Activated CD4-positive, alpha-beta T cell treated with anti-CD3 and anti-CD28 coated beads, Interleukin-2, Interleukin-4, amounts not matched to agents 100 ng/mL and 50 ng/mL, durations not matched to agents 16 hours and 8 hours (primary cell): ENCODE measurements at places on chromosomes 2 and 18.
A peak's percentile ranks its signal among the peaks of the same experiment; 100 is the strongest.

- DNase-seq = no peak
Observed at GRCh38 chr2:24839729-24840128, 46.5 kb downstream of the CENPO start.

GRCh38 chr2:9656270-9656766 lies 25.5 kb upstream of the YWHAQ start:
- DNase-seq = peak; percentile 97

GRCh38 chr2:27249891-27250651 lies 12.8 kb downstream of the SLC30A3 start:
- DNase-seq = peak; percentile 50

DNA sequence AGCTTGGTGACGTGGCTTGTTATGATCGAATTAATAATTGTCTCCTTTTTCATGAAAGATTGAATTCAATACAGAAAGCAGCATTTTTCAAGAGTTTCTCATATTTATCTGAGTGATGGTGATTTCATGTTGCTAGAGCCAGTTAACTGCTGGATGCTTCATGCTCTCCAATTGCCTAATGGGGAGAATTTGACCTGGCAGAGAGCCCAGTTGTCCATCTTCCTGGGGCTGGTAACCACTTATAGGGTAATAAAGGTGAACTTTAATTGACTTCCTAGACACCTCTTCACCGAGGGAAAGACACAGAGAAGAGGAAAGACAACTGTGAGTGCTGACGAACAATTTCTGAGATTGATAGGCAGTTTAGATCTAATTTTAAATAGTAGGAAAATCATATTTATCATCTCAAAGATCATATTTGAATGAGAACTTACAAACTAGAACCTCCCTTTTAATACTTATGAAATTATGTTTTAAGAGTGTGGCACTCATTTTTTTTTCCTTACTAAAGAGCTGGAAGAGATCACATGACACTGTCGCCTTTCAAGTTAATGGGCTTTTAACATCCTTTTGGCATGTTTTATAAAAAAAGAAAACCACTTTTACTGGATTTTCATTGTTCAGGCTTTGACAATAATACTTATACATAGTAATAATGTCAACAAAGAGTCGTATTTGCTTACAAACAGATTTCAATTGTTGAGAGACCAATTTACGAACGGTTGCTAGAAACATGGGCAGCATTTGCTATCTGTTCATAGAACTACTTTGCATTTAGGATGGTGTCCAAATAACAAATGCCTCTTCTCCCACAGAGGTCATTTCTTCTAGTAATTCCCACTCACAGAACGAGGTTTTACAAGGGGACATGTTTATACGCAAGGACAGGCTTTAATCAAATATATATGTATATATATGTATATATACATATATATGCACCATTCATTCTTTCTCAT lies 153.3 kb downstream of the RAPGEF4 start:
- DNase-seq = no peak

- DNase-seq = no peak
Observed at GRCh38 chr2:207836521-207837133, 66.9 kb upstream of the FZD5 start.
